ENCODE measurements at places on chromosomes 11 and 22.

DNA sequence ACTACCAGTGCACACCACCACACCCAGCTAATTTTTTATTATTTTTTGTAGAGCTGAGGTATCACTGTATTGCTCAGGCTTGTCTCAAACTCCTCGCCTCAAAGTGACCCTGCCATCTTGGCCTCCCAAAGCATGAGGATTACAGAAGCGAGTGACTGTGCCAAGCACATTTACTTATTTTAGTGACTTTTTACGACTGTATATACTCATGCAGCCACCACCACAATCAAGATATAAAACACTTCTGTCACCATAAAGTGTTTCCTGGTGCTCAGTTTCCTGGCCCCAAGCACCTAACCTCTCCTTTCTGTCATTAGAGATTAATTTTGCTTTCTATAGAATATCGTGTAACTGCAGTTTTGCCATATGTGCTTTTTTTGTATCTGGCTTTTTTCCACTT, 25.9 kb downstream of the ELP4 start:
- no peak for DNase-seq

- no peak for DNase-seq
These were observed 42.0 kb downstream of the ME3 start for GRCh38 chr11:86630229-86630981.

GRCh38 chr11:66418168-66418985, 2.5 kb upstream of the NPAS4 start:
- DNase-seq, result peak; percentile 62

GRCh38 chr11:61113201-61113600, 10.9 kb downstream of the CD5 start:
- no peak for DNase-seq

DNA sequence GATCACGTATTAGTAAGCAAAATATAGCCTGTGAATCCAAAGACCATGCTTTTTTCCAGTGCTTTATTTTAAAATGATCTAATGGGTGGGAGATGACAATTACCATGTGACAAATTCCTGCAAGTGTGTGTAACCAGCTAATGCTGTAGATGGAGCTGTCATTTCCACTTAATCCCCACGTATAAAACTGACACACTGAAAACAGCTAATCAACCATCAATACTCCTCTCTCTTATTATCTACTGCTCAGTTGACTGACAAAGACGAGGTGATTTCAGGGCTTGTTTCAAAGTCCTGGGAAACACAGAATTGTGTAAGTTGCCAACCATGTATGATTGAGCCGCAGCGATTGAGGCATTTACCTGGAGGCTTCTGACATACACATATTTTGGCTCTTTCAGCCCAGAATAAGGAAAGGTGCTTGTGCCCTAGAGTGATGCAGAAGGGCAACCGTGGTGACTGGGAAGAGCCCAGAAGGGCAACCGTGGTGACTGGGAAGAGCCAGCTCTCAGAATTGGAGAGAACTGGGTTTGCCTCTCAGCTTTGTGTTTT, 9.7 kb downstream of the SLN start:
- DNase-seq, result no peak

GRCh38 chr11:104967534-104968354, 630 bp downstream of the CASP4 start:
- no peak for DNase-seq

DNA sequence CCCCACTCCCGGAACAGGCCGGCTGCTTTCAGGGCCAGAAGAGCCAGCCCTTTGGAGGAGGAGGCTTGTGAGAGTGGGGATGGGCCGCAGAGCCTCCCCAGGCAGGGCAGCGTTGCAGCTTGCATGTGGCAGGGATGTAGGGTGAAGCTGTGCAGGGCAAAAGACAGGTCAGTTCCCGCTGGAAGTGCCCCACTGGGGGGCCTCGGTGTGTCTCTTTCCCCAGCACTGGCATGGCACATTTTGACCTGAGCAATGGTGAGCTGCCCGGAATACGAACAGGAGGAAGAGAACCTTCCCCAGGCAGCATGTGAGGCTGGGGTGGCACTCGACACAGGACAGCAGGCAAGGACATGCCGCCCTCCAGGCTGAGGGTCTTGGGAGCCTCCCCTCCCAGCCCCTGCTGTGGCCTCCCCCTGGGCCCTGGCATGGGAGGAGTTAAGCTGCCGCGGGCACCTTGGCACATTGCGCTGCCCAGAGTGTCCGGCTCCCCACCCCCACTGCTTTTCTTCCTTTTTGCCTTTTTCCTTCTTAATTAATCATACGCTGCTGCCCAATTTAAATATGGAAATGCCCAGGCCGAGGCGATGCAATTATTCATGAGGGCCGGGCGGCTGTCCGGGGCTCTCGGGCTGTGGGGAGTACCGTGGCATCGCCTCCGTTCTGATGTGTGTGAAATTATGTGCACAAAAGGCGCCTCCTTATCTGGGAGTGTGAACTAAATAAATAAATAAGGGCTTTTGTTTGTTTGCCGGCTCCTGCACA, 76.0 kb upstream of the WNT7B start:
- DNase-seq, result no peak

GRCh38 chr11:94193288-94193687, 64.6 kb downstream of the PANX1 start:
- DNase-seq, result no peak

GRCh38 chr11:61039916-61040315, 62.4 kb upstream of the CD5 start:
- no peak for DNase-seq

DNA sequence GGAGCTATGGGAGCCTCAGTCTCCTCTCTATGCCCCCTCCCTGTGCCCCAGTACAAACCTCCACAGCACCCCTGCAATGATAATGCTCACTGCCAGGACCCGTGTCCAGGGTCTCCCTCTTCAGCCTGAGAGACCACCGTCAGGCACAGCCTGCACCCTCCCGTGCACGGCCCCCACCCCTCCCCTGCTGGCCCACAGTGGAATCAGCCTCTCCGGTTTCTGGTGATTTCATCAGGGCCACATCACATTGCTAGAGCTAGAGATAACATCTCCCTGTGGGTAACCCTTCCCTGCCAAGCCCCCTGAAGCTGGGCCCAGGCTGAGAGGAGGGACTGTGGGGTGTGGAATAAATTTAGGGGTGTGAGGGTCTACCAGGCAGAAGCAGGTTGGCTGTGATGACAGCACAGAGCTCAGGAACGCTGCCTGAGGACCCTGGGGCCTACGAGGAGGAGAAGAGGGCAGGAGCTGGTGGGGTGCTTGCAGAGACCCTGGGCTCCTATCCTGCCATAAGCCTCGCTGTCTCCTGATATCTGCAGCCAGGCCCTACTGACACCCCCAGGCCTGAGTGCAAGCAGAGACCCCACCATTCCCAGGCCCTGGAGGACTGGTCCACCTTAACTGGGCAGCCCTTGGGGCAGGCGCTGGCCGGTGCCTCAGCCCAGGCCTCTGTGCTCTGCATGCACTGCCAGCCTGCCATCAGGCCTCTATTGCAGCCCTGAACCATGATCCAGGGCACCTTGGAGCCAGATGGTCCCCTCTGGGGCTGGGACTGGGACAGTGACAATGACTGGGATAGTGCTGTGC, at the start of gene KLHDC7B:
KLHDC7B (plus strand) TSS at position 378 of the 804 bp plus-strand sequence; CDS start at position 723, 345 bp downstream.
- DNase-seq, result no peak

- DNase-seq, result no peak
These were observed 26.1 kb upstream of the CHRM4 start for GRCh38 chr11:46417711-46418110.

DNA sequence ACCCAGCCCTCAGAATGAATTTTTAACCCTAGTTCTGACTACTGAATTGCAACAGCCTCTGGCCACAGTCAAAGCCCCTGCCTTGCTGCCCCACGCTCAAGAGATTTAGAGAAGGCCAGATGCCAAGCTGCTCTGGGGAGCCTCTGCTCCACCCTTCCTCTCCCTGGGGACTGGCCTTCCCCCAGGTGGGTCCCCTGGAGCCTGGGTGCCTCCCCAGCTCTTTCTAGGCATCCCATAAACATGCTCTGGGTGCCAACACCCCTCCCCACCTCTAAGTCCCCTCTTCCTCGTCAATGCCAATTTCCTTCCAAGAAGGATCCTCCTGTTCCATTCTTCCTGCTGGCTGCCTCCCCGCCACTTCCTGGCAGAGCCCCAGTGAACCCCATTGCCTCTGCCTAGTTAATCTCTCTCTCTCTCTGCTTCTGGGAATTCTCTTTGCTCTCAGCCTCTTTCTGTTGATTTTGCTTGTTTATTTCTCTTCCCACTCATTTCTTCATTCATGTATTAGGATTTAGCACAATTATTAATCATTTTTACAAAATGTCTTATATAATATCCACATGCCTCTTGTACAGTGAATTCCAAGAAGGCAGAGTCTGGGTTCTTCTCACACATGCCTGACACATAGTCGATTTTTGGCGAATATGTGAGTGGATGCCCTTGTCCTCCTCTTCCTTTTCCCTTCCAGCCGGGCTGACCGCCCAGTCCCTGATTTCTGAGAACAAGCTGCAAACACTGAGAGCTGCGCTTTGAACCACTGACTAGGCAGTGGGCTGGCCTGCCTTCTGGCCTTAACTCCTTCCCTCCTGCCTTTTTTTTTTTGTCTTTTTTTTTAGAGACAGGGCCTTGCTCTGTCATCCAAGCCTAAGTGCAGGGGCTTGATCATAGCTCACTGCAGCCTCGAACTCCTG, 17.5 kb downstream of the UQCR10 start:
- DNase-seq, result no peak

GRCh38 chr22:48138855-48139254, 1376.4 kb downstream of the TBC1D22A start:
- DNase-seq, result no peak

DNA sequence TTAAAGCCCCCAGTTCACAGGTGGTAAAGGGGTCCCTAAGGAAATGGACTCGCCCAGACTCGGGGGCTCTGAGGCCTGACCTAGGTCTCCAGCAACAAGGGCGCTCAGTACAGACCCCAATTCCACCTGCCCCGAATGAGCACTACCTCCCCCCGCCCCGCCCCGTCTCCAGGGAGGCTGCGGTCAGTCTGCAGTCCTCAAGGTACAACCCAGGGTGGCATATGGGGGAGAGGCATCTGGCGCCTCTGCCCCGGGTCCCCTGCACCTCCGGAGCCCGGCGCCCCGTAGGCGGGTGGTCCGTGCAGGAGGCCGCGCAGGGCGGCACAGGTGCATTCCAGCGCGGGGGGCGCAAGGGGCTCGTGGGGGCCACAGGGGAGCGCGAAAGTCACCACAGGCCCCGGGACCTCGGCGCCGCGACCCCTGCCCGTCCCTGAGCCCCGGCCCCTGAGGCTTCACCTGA, 361 bp downstream of the CTSD start:
- DNase-seq, result peak; percentile 51

DNA sequence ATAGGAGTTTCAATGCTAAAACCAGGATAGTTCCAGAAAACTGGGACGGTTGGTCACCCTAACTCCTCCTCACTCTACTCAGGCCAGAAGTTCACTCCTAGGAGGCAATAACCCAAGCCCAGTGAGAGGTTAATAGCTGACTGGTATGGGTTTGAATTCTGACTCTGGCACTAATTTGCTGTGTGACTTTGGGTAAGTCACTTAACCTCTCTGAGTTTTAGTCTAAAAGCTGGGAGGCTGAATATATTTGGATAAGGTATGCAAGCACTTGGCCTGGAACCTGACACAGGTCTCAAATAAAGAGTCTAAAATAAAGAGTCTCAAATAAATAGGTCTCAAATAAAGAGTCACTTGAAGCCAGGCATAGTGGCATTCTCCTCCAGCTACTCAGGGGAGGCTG, 6.2 kb upstream of the SEC14L6 start:
- no peak for DNase-seq

DNA sequence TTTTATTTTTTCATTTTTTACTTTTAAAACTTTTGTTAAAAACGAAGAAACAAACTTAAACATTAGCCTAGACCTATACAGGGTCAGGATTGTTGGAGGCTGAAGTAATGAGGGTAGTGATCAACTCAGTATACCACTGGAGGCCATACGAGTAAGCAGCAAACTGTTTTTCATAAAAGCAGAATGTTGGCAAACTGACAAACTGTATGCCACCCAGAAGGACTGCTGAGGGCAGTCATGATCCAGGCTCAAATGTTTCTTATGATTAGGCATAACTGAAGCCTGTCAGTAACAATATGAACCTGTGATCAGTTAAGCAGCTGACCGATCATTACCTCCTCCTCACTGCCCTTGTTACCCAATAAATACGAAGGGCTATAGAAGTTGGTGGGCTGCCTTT, 10.2 kb upstream of the SC5D start:
- DNase-seq, result no peak

DNA sequence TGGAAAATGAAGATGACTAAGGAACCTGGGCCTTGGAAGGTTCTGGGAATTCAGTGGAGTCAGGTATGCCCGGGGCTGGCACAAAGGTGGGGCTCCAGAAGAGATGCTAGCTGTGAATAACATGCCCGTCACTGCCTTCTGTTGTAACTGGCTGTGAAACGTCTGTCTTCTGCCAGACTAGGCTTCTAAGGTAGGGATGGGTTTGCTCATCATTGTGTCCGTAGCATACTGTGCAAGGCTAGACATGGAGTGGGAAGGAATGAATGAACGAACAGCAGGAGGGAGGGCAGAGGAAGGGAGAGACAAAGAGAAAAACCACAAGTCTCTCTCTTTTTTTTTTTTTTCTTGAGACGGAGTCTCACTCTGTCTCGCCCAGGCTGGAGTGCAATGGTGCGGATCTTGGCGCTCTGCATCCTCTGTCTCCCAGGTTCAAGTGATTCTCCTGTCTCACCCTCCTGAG, 327.4 kb downstream of the MN1 start:
- DNase-seq, result no peak

- DNase-seq, result no peak
These were observed 31.0 kb upstream of the ACCSL start for GRCh38 chr11:44016546-44017442.

GRCh38 chr22:46573781-46574437, 36.5 kb upstream of the CELSR1 start:
- DNase-seq, result no peak

GRCh38 chr11:104610635-104611034, 287.6 kb downstream of the CASP12 start:
- no peak for DNase-seq

DNA sequence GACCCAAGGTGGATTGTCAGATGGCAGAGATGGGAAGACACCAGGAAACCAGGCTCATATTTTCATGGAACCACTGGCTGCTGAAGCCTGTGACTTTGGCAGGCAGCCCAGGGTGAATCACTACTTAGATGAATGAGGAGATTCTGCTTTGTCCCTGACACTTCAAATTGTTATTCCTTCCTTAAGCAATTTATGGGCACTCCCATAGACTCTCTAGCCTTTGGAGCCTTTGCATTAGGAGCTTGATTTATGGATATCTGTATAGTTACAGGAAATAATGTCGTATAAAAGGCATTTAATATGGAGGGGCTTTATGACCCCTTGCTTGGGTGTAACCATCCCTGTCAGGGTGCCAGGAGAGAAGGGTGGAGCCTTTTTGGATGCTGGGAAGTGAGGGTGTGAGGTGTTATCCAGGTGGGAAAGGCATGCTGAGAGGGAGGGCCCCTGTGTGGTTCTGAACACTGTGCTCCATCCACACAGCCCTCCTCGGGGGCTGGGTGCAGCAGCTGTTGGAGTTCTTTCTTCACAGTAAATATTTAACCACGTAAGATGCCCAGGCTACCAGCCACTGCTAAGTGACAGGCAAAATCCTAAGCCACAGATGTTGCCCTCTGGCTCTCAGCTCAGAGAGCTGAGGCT, 35.3 kb downstream of the IL18 start:
- DNase-seq, result no peak

GRCh38 chr11:69242266-69242920, 51.6 kb upstream of the MYEOV start:
- no peak for DNase-seq

GRCh38 chr11:106391771-106392420, 314.4 kb downstream of the AASDHPPT start:
- no peak for DNase-seq

All from germinal center (tissue), 1 donor.